Cerebellum (tissue), 4 donors: ENCODE measurements at places on chromosomes 2 and 18. TPM values are rescaled to one million over a fixed set of nuclear protein-coding genes. Genes with fewer than 3 reads are reported as not detected.

The SLC5A7 gene
- total RNA-seq: 3.1 TPM

The DOK6 gene
- total RNA-seq: 39.6 TPM

The SERPINB11 gene
- total RNA-seq: not detected

The SERPINB12 gene
- total RNA-seq: not detected

The B3GNT7 gene
- total RNA-seq: 1.2 TPM

The PLGLB1 gene
- 13.8 TPM for total RNA-seq

The GPR39 gene
- 4.3 TPM for total RNA-seq

The CD207 gene
- not detected for total RNA-seq

The GPR55 gene
- not detected for total RNA-seq

The TUBB8B gene
- total RNA-seq: not detected

- no peak for DNase-seq
These were observed 177.1 kb downstream of the ETAA1 start for GRCh38 chr2:67574230-67574629.

GRCh38 chr18:44803019-44803650, 122.4 kb downstream of the SETBP1 start:
- no peak for DNase-seq

GRCh38 chr18:51527826-51528225, 330.3 kb upstream of the MEX3C start:
- no peak for DNase-seq

- DNase-seq: no peak
These were observed 1082.5 kb upstream of the GYPC start for GRCh38 chr2:125573432-125573831.

GRCh38 chr2:62627667-62628066, 77.8 kb upstream of the EHBP1 start:
- DNase-seq: no peak

- no peak for DNase-seq
These were observed 98.3 kb upstream of the MSH2 start for GRCh38 chr2:47304654-47305053.

DNA sequence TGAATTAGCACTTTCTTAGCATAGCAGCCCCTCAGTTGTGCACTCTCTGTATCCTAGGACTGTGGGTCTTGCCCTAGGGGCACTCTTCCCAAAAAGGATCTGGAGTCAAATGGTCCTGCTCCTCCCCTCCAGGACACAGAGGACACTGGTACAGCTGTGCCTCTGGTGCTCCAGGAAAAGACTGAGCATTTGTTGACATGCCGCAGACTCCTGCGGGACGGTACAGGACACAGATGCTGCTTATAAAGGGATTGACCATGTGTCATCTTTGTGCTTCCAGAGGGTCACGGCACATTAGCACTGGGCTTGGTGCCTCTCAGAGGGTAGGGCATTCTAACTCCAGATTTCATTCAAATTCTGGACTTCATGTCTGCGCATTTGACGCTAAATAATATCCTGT, 110.5 kb downstream of the KLF7 start:
- DNase-seq: no peak

GRCh38 chr2:222193328-222193983, 105.3 kb downstream of the PAX3 start:
- no peak for DNase-seq

DNA sequence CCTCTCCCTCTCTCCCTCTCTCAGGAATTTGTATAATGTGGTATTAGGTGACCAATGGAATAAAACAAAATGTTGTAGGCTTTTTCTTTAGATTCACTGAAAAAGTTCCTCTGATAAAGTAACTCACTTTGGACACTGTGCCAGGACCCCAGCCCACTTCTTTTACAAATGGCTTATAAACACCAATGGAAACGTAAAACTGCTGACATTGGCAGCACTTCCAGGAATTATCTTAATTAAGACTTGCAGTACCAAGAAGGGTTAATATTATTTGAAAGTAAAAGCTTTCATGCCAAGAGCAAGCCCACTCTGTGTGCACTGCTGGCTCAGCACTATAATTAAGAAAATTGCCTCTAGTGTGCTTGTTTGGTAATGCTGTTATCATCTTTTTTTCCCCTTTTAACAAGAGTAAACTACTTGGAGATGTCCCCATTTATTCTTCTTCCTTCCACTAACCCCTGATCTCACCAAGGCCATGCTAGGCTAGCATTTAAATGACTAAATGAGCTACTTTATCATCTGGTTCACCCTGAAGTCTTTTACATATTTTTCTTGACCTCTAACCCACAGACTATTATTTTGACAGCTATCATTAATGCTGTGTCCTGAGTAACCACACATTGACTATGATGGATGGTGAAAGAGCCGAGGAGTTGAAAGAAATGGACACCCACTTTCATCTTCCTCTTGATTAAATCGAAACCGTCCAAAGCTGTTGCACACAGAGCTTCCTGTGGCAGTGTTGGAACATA, 232.2 kb upstream of the ETAA1 start:
- DNase-seq: no peak

- DNase-seq: peak; percentile 90
These were observed at the start of gene FAM136A for GRCh38 chr2:70301344-70302194. Gene FAM136A, minus strand, starts transcription at chr2:70302067. Its CDS starts 56 bp downstream, at chr2:70302011.

- no peak for DNase-seq
These were observed 40.5 kb upstream of the PEX13 start for GRCh38 chr2:60976875-60977561.

DNA sequence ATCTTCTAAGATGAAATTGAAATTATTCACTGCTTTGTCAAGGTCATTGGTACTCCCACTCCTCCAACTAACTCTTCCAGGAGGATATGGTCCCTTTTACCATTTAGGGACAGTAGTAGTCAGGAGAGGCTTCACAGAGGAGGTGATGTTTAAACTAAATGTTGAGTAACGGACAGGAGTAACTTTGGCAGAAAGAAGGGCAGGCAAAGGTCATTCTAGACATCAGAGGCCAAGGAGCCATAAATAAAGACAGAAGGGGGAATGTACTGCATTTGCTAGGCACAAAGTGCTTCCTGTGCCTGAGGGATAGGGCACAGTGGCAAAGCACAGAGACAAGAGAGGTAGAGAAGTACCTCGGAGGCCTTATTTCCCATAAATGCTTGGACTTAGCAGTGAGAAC, 14.6 kb upstream of the ACMSD start:
- no peak for DNase-seq

- no peak for DNase-seq
These were observed 117.0 kb downstream of the NFATC1 start for GRCh38 chr18:79512461-79513380.

GRCh38 chr2:128187032-128187654, 96.1 kb downstream of the UGGT1 start:
- DNase-seq: no peak

- no peak for DNase-seq
These were observed 16.4 kb downstream of the WDR35 start for GRCh38 chr2:19973466-19973865.

GRCh38 chr2:88885679-88886416, 194.4 kb downstream of the RPIA start:
- no peak for DNase-seq

DNA sequence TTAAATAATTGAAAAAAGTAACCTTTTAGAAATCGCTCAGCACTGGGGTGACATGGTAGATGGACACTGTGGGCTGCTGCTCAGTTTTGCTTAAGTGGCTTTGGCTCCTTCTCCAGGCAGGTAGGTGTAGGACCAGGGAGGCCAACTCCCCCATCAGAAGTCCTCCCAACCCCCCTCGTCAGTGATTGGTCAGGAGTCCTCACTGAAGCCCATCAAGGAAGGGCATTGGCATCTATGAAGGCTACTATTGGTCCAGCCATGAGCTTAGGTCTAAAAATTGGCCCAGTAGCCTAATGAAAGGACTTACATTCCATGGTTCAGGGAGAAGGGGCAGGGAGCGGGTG, 34.7 kb downstream of the ST3GAL5 start:
- DNase-seq: no peak

GRCh38 chr18:47997338-47997780, 66.9 kb upstream of the SMAD2 start:
- DNase-seq: no peak

- DNase-seq: no peak
These were observed 17.2 kb downstream of the LAPTM4A start for GRCh38 chr2:20034218-20034617.

DNA sequence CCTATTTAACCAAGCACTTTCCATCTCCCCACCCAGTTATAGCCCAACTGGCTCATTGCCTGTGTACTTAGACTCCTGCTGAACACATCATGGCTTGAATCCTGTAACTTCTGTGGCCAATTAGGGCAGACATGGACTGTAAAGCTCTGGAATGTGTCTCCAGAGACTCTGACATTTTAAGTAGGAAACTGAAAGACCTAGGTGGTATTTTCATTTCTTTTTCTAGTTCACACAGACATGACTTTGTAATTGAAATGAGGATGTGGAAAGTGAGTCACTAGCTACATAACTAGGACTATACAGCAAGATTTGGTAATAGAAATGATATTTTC, 12.2 kb downstream of the DOK1 start:
- no peak for DNase-seq

DNA sequence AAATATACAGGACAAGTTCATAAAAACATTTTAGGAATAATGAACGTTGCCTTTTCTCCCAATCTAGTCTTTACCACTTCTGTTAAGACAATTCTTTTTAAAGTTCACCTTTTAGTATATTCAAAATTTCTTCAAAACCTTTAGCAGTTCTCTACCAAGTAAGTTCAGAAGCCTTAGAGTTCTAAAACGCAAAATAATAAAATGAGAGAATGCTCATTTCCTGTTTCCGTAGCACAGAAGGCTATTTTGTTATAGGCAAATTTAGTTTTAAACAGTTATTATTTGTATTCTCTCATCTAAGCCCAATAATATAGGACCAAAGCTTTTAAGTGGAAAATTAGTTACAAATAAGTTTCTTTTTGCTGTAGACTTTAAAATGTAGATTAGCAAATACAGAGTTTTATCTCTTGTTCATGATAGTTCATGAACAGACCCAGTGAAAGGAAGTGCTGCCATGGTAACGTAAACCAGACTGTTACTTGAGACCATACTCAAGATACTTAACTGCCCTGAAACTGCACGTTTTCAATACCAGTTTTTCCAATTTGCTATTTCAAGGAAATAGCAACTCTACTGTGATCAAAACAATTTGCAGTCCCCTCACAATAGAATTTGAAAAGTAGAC, 173.1 kb upstream of the STON1 start:
- no peak for DNase-seq

DNA sequence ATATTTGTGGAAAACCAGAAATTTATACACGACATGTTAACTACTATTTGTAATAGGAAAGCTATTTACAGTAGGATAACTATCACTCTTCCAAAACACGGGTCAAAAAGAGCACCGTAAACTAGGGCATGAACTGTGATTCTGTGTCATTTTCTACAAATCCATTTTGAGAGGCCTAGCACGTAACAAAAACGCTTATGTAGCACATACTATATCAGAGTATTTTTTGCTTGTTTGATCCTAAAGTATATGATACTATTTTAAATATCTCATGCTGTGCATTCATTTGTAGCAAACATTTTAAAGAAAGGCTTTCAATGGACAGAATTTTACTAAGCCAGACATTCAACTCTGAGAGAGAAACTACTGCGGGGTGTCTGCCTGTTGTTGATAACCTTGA, 45.1 kb downstream of the WDFY1 start:
- DNase-seq: no peak

GRCh38 chr18:42527766-42528165, 572.7 kb downstream of the PIK3C3 start:
- no peak for DNase-seq

- DNase-seq: no peak
These were observed 15.3 kb upstream of the ACOXL start for GRCh38 chr2:110716959-110717645.

- DNase-seq: no peak
These were observed 146.5 kb downstream of the COPS8 start for GRCh38 chr2:237232166-237232565.

DNA sequence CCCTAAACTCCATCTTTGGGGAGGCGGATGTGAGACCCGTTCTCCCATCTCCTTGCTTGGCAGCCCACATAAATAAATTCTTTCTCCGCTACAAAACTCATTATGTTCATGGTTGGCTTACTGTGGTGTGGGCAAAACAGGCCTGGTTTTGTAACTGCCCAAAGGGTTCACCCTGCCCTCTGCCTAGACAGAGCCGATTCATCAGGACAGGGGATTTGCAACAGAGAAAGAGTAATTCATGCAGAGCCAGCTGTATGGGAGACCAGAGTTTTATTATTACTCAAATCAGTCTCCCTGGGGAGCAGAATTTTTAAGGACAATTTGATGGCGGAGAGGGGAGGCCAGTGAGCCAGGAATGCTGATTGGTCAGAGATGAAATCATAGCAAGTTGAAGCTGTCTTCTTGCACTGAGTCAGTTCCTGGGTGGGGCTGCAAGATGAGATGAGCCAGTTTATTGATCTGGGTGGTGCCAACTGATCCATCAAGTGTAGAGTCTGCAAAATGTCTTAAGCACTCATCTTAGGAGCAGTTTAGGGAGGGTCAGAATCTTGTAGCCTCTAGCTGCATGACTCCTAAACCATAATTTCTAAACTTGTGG, 8.4 kb upstream of the RNF125 start:
- no peak for DNase-seq

- DNase-seq: no peak
These were observed 26.3 kb downstream of the GRB14 start for GRCh38 chr2:164595031-164595430.

GRCh38 chr18:74139411-74139810, 8.2 kb downstream of the FBXO15 start:
- no peak for DNase-seq

- no peak for DNase-seq
These were observed 61.7 kb downstream of the LYPD1 start for GRCh38 chr2:132608311-132608710.

DNA sequence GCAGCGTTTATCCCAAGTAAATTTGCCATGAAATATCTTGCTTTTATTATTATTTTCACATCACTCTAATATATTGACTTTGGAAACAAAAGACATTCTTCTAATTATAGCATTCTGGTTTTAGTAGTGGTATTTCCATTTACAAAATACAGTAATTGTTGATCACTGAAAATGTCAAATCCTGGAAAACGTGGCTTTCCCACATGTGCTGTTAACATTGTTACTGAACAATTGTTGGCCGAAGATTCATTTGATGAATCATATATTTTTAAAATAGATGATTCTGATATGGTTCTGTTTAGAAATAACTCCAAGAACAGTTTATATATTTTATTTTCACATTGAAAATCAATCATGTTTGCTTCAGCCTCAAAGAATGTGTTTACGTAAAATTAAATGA, 32.9 kb downstream of the SP140 start:
- DNase-seq: no peak

DNA sequence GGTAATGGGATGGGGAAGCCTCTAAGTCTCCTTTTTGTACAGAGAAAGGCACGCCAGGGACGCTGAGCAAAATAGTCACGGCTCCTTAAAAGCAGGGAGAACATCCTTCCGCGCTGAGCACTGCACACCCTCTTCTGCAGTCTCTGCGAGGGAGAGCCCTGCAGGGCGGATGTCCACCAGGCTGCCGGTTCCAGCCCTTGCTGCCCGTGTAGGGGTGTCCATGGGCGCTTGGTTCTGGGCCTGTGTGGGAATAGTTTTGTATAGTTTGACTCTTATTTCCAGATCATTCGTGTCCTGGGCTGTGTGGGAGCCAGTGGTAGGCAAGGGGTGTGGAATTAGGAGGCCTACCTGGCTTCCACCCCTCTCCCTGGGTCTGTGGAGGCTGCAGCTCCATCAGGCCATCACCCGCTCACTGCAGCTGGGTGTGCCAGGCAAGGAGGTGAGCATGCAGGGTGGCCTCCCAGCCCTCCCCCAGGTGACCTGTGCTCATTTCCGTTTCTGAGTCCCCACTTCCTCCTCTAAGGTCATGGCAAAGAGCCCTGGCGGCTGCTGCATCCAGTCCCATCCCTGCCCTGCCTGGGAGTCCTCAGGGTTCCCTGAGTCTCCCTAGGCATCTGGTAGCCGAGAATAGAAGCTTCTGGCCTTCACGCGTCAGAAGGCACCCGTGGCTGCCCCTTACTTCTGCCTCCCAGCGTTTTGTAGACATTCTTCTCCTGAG, 202.6 kb downstream of the LDLRAD4 start:
- DNase-seq: no peak
